ENCODE measurements at places on chromosomes 2 and 18.

- DNase-seq: no peak
These were observed 191.9 kb downstream of the GRB14 start for GRCh38 chr2:164429354-164429753.

DNA sequence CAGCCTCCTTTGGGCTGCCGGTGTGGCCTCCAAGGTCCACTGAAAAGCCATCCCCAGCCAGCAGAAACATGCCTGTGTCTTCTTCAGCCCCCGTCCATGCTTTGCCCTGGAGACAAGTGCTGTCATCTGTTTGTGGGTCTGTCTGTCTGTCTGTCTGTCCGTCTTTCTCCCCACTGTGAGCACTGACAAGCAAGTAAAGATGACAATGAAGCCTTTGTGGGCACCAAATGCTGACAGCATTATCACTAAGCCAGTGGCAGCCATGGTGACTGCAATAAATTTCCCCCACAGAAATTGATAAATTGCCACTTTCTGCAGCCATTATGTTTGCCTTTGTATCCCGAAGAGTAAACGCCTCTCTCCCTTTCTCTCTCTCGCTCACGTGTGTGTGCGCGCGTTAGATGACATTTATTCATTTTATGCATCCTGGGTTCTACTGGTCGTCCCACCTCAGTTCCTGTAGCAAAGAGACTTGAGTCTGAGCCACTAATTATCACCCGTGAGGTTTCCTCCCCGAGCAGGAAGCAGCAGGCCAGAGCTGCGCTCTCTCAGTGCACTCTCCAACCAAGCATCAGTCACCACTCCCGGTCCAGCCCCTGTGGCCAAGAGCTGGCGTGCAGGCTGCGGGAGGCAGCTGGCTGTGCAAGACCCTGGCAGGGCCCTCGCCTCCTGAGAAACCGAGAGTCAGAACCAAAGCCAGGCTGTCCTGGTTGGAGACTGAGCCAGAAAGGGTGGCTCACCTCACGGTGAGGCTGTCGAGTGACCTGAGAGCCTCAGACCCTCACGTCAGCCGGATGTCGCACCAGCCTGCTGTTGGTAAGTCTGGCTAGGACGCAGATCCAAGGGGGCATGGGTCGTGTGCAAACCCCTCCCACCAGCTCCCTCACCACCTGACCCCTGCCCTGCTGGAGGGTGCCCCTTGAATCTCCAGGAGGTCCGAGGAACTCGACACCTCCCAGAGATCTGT is 6.9 kb downstream of the STEAP3 start:
- no peak for DNase-seq

GRCh38 chr2:235576337-235576910 is 82.6 kb downstream of the AGAP1 start:
- DNase-seq: no peak

DNA sequence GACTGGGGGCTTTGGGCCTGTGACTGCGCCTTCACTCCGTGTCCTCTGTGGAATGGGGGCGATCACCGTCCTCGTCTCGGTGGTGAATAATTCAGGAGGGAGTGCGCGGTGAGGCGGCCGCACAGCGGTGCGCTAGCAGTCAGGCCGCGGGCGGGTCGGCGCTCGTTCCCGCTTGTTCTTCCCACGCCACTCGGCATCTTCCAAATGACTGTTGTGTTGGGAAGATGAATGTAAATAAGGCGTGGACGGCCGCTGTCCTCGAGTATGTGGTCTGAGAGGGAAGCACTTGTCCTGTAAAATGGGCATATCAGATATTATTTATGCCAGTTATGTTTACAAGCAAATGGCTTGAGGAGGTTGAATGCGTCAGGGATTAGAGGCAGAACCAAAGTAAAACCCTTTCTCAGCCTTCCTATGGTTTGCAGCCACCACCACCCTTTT is 608 bp upstream of the VPS4B start:
- no peak for DNase-seq

DNA sequence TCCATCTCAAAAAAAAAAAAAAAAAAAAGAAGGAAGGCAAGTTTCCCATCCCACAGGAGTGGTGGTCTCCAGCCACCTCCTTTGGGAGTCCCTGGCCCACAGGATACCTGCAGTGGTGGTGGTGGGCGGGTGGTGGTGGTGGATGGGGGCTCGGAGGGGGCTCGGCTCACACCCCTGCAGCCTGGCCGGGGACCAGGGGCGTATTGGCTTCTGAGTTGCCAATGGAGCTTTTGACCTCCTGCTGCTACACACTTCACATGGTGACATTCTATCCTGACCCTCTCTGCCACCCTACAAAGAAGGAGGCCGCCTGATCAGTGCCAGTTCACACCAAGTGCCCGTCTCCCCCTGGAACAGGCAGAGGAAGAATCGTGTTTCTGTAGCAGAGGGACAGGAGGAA is 119.6 kb downstream of the NFATC1 start:
- DNase-seq: no peak

Data from AG09319 (cell line).